Effector CD4-positive, alpha-beta T cell (primary cell): ENCODE measurements at places on chromosomes 1 and 21.

DNA sequence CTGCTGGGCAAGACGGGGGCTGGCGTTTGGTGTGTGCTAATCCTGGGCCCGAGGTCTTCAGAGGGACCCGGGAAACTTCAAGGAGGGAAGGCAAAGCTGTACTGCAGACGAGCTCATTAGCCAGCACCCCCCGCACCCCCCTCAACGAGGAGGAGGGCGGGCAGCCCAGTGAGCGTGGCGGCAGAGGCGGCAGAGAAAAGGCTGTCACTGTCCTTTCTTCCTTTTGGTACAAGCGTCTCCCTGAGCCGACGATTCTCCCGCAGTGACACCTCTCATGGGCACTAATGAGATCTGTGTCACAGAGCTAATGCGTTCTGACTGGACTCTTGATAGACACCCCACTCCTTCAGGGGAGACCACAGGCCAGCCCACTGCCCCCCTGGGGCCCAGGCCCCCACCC lies 29.5 kb downstream of the DMAP1 start:
- no peak for DNase-seq

GRCh38 chr1:30039354-30040080 lies 683.9 kb downstream of the MATN1 start:
- DNase-seq = no peak

GRCh38 chr1:226884116-226884625 lies 13.8 kb downstream of the PSEN2 start:
- no peak for DNase-seq

DNA sequence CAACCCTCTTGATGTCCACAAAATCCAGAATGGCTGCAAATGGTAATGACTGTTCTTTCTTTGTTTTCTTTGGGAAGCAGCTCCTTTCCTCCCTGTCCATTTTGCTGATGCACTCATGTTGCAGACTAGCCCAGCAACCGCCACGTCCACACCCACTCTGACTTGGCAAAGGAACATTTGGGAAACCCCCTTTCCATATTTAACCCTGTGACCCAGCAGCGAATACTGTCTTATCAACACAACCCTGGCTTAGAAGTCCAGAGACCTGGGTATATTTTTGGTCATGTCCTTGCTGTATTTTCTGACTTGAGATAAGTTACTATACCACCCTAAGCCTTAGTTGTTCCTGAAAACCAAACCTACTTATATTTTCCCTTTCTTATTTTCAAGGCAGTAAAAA lies 18.1 kb upstream of the SHE start:
- DNase-seq = no peak

DNA sequence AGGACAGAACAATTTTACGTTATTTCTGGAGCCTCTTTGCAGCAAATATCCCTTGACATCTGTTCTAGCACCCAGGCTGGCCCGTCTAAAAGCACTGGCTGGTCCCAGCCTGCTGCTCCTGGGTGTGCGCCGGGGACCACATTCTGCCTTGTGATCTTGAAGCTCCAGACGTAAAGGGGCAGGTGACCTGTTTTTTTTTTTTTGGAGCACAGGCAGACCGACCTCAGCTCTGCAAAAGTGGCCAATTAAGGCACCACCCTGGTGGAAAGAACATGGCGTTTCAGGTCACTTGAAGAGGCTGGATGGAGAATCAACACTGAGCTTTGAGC lies 13.8 kb upstream of the CAMTA1 start:
- no peak for DNase-seq

- DNase-seq = no peak
Observed at GRCh38 chr1:11842154-11843041, 5.2 kb downstream of the NPPA start.

DNA sequence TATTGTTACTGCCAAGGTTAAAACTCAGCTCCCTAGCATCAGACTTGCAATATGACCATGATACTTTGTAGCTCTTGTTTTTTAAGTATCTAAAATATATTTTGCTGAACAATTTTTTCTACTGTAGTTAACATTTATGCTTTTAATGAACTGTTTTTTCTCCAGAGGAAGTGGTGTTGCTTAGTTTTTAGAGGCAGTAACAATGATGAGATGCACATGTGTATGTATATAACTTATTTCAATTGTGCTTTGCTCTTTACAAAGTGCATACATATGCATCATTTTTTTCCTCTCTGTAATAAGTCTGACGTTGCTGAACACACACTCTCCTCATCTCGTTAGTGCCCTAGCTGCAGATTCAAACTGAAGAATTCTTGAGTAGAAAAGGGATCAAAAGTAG lies 418.8 kb downstream of the ZP4 start:
- no peak for DNase-seq

- no peak for DNase-seq
Observed at GRCh38 chr1:64980745-64981600, 14.6 kb upstream of the JAK1 start.

- no peak for DNase-seq
Observed at GRCh38 chr1:181391301-181391900, 91.9 kb upstream of the CACNA1E start.

GRCh38 chr1:67537667-67538018 lies 107.4 kb upstream of the SERBP1 start:
- no peak for DNase-seq

- DNase-seq = no peak
Observed at GRCh38 chr1:30487042-30487441, 236.3 kb downstream of the MATN1 start.

DNA sequence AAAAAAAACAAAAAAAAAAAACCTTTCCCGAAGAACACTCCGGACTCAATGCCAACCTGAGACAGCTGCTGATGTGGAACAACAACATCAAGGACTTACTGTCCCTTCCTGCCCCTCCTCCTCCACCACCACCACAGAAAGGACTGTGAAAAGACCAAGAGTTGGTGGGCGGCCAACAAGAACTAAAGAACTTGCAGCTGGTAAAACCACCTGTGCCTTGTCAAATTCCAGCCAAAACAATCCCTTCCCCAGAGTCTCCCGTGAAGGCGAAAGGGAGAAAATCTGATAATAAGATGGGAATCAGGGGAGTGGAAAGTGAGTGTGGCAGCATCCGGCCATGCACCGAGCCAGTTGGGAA lies 88.9 kb downstream of the PROX1 start:
- DNase-seq = no peak

GRCh38 chr1:54583307-54583686 lies 35.3 kb downstream of the ACOT11 start:
- DNase-seq = no peak
